ENCODE measurements at places on chromosomes 16 and 17. TPM values are rescaled to one million over a fixed set of nuclear protein-coding genes. Genes with fewer than 3 reads are reported as not detected.
A peak's percentile ranks its signal among the peaks of the same experiment; 100 is the strongest.

- peak; percentile 24 for DNase-seq
Measured at GRCh38 chr16:3580686-3581085, 3.5 kb upstream of the NLRC3 start.

The C16orf86 gene
- total RNA-seq = 6.1 TPM

- no peak for DNase-seq
Measured at GRCh38 chr17:21687136-21687953, 5.0 kb upstream of the KCNJ18 start.

The MYOCD gene
- total RNA-seq = 6.1 TPM

The RABEP1 gene
- total RNA-seq = 38.2 TPM

GRCh38 chr17:353213-353837 lies 718 bp upstream of the RPH3AL start:
- DNase-seq = no peak

The CYB5B gene
- 69.8 TPM for total RNA-seq

The C16orf92 gene
- total RNA-seq = not detected

The DHX58 gene
- 14.7 TPM for total RNA-seq

The PHAF1 gene
- 14.6 TPM for total RNA-seq

- DNase-seq = no peak
Measured at GRCh38 chr16:48158296-48158695, 2.5 kb upstream of the ABCC12 start.

- no peak for DNase-seq
Measured at GRCh38 chr17:21286909-21287702, 2.6 kb downstream of the MAP2K3 start.

- peak; percentile 35 for DNase-seq
Measured at GRCh38 chr16:56525236-56525635, 5.4 kb upstream of the BBS2 start.

- no peak for DNase-seq
Measured at GRCh38 chr16:1348441-1348840, 3.2 kb downstream of the TSR3 start.

DNA sequence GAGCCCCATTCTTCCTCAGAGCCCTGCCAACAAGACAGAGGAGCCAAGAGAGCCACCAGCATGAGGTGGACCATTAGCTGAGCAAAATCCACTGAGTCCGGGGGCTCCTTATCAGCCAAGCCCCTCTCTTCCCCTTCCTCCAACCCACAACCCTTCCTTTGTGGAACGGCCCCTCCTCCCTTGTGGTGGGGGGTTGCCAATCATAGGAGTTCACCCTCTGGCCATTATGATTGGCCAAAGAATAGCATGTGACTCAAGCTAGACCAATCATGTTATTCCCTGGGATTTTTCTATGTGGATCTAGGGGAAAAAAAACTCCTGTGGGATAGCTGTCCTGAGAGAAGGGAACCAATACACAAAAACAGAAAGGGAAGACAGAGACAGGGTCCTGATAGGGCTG lies 120.5 kb downstream of the C16orf95 start:
- DNase-seq = no peak

The MYH13 gene
- total RNA-seq = not detected

GRCh38 chr17:80984749-80985148 lies 6.9 kb upstream of the CHMP6 start:
- DNase-seq = peak; percentile 60

GRCh38 chr16:54242199-54242598 lies 44.4 kb downstream of the IRX3 start:
- DNase-seq = no peak

DNA sequence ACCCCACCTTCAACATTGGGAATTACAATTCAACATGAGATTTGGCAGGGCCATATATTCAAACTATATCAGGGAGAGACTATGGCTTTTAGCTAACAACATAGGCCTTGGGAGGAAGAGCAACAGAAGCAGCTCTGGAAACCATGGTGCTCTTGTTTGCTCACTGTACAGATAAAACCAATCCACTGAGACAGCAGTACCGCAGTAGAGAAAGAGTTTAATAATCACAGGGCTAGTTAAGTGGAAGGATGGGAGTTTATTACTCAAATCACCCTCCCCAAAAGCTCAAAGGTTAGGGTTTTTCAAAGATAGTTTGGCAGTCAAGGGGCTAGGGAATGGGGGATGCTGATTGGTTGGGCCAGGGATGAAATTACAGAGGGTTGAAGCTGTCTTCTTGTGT lies 52.7 kb upstream of the CRHR1 start:
- no peak for DNase-seq

GRCh38 chr16:30121741-30122571 lies 1.1 kb downstream of the MAPK3 start:
- DNase-seq = peak; percentile 45

The SP6 gene
- 4.5 TPM for total RNA-seq

DNA sequence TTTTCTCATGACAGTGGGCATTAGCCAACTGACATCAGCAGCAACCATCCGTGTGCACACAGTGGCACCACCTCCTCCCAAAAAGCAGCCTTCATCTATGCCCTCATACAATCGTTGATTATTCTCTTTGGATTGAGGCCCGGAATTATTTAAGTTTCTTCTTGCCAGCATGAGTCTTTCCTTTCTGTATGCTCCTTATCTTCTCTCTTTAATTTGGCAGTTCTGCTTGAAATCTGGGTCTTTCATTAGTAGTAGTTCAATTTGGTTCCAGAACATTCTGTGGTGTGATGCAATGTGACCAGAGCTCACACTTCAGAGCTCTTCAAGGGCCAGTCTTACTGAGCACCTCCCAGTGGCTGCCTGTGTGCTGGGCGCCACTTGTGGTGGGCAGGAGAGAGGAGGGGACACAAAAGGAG lies 52.2 kb upstream of the STH start:
- peak; percentile 16 for DNase-seq

DNA sequence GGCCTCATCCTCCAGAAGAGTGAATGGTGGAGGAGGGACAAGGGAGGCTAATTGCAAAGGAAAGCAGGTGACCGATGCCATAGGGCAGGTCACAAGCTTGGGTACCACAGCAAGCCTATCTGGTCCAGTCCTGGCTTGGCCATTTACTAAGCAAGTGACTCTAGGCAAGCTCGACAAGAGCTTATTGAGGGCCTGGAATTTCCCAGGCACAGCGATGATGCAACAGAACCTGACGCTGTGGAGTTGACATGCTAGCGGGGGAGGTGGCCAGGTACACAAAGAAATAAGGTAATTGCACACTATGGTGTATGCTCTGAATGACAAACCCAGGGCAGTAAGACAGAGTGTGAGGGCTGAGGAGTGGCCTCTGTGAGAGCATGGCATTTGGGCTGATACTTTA lies 98.5 kb downstream of the PGS1 start:
- DNase-seq = peak; percentile 12

- no peak for DNase-seq
Measured at GRCh38 chr16:56408379-56409098, 16.8 kb downstream of the AMFR start.

The OSGIN1 gene
- total RNA-seq = 17.0 TPM

The DPEP3 gene
- 0.40 TPM for total RNA-seq

DNA sequence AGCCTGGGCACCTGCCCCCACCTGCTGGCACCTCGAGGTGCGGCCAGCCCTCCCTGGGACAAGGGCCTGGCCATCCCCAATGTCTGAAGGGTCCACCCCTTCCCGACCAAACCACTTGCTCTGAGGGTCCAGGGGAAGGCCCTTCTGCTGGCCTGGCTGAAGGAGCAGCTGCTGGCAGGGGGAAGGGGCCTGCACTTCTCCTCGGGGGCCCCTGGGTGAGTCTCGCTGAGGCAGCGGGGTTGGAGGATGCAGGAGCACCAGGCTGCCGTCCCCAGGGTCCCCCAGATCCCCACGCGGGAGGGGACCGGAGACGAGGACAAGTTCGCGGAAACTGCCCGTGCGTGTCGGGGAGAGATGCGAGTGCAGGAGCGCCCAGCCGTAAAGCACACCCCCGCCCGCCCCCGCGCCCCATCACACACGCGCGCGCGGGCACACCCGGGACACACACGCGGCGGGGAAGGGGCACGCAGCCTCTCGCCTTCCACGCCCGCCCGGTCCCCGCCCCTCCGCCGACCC lies 725 bp upstream of the CACNA1H start:
- peak; percentile 20 for DNase-seq

DNA sequence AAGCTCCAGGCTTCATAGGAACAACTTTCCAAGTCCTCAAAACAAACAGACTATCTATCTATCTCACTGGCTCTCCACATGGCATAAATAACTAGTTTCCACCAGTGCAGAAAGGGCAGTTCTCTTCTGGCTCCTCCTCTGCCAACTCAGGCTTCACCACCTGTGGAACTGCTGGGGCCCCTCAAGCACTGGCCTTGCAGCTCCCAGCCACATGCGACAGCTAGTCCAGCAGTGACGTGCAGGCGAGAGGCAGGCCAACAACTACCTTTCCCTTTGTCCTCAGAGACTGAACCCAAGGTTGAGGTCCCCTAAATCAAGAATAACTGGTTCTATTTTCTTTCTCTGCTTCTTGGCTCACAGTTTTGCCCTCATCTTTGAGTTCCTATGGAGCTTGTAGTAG lies 137.6 kb downstream of the AATF start:
- DNase-seq = peak; percentile 58

The TCAP gene
- total RNA-seq = 1.3 TPM

DNA sequence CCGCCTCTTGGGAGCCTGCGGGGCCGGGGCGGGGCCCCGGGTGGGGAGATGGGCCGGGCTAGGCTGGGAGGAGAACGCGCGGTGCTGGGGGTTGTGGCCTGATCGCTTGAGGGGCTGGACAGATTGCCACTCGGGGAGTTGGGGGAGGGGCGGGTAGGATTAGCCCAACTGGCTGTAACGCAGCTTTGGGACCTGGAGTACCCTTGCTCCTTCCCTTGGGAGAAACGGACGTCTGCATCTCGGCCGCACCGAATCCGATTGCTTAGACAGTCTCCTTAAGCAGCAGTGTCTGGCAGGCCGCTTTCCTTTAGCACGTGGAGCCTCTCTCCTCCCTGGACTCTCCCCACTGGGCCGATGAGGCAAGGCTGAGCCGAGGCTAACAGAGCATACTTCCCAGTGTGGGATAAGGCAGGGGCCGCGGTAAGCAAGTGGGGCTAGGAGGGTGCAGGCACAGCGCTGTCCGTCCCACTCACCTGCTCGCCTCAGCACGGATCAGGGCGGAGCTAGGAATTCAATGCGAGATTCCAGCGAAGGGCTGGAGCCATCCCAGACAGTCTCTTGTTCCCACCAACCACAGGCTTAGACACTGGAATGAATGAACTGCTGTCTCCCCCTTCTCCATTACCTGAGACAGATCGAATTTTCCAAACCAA lies 540 bp upstream of the ACLY start:
- DNase-seq = no peak

The KRT36 gene
- total RNA-seq = not detected

DNA sequence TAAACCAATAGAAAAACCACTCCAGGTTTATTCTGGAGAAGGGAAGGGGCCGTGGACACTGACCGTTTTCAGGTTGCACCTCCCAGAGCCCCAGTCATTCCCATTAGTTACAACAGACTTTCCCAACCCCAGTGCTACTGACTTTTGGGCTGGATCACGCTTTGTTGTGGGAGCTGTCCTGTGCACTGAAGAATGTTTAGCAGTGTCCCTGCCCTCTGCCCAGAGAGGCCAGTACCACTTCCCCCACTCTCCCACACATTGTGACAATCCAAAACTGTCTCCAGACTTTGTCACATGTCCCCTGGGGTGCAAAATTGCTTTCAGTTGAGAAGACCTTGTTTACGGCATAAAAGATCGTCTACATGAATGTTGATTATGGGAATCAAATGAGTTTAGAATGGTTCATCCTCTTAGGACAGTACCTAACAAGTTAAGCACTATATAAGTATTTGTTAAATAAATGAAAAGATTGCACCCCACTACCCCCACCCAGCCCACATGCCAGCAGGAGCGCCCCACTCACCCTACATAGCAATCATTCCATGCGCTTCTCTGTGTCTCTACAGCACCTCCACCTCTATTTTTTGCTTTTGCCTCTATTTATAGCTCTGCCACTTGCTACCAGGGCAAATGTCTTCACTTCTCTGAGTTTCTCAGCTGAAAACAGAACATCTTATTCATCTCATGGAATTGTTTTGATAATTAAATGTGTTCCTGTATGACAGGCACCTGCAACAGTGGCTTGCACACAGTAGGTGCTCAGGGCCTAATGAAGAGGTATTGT lies 104.9 kb downstream of the AXIN2 start:
- DNase-seq = no peak

The CD7 gene
- 7.0 TPM for total RNA-seq

- DNase-seq = no peak
Measured at GRCh38 chr17:12731839-12732238, 57.5 kb upstream of the ARHGAP44 start.

GRCh38 chr16:86095131-86095752 lies 196.3 kb downstream of the IRF8 start:
- no peak for DNase-seq

DNA sequence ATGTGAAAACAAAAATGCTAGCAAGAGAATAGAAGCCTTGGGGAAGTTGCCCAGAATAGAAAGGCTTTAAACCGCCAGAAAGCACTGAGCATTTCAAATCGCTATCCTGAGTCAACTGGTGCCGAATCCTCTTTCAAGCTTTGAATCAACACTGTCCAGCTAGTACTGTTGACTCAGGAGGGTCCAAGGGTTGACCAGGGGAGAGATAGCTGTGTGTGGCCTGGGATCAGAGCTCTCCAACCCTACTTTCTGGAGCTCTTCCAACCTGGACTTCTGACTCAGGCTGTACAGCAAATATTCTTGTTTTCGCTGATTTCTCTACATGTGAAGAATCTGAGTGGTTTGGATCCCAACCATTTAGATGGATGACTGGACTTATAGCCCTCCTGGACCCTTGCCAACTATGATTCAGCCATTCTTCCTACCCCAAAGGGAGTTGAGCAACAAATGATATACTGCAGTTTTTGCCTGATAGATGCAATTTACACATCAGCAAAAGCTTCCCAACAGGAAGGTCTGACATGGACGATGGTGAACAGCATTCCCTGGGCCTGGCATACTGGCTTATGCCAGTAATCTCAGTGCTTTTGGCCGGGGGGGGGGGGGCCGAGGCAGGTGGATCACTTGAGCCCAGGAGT lies 154.0 kb upstream of the SDK2 start:
- peak; percentile 72 for DNase-seq

Measured in lung (tissue), 17 donors.